ENCODE measurements at places on chromosomes 4 and X. TPM values are rescaled to one million over a fixed set of nuclear protein-coding genes. Genes with fewer than 3 reads are reported as not detected.

NWD2 gene
- total RNA-seq = not detected

MAGEB6B gene
- not detected for total RNA-seq

PCDH11X gene
- not detected for total RNA-seq

BEX1 gene
- total RNA-seq = 0.84 TPM

DNA sequence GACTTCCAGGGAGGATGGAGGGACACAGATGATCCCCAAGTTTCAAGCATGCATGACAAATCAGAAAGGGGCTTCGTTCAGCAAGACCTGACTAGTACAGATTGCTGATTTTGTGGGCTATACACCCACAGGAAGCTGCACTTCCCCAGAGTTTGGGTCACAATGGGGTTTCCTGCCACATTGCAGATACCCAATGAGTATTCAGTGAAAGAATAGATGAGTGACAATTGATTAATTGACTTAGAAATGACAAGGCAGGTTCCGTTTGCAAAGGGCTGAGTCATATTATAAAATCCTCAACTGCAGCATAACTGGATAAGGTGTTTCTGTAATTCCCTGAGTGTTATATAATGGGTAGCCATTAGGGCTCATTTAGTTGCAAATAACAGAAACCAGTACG lies 146.6 kb upstream of the TBL1X start:
- DNase-seq = no peak

GRCh38 chrX:2875136-2875481 lies 46.4 kb downstream of the GYG2 start:
- DNase-seq = no peak
